Activated naive CD4-positive, alpha-beta T cell treated with anti-CD3 and anti-CD28 coated beads, Interleukin-2, amount 50 U/mL, for 16 hours (primary cell): ENCODE measurements at places on chromosomes 13 and 19.

DNA sequence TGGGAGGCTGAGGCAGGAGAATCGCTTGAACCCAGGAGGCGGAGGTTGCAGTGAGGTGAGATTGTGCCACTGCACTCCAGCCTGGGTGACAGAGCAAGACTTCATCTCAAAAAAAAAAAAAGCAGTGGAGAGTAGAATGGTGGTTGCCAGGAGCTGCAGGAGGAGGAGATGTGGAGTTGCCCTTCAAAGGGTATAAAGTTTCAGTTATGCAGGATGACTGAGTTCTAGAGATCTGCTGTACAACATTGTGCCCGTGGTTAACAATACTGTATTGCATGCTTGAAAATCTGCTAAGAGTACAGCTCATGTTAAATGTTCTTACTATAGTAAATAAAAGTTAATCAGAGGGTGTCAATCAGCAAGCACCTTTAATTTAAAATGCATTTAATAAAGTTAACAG lies 28.4 kb upstream of the LATS2 start:
- no peak for DNase-seq

DNA sequence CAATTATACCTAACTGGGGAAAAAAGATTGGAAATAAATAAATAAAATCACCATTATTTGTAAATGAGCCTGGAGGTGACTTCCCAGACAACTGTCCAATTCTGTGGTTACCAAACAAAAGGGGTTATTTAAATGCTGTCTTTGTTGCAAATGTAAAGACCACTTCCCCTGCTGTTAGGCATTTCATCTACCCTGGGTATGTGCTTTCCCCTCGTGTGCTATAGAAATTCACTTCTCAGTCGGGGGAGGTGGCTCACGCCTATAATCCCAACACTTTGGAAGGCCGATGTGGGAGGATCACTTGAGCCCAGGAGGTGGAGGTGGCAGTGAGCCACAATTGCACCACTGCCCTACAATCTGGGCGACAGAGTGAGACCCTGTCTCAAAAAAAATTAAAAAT lies 101.9 kb upstream of the AKAP11 start:
- DNase-seq: no peak

- no peak for DNase-seq
These were observed 1.6 kb downstream of the FAM83E start for GRCh38 chr19:48613024-48613851.

DNA sequence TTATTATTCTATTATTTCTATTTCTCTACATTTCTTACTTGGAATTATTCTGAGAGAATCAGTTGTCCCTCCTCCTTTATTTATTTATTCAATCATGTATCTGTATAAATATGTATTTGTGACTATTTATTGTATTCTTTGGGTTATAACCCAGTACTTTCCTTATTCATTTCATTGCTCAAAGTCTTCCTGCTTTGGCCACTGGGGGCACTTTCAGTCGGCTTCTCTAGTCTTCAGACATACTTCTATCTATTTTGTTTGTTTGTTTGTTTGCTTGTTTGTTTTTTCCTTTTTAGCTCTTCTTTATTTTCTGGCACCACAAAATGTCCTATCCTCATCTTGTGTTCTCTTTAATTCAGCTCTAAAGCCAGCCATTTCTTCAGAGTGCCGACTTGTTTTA lies 260.4 kb downstream of the NALCN start:
- DNase-seq: no peak

- DNase-seq: no peak
These were observed 17.4 kb upstream of the FEM1A start for GRCh38 chr19:4774136-4774535.

GRCh38 chr19:13782537-13782936 lies 8.3 kb downstream of the C19orf53 start:
- DNase-seq: no peak

DNA sequence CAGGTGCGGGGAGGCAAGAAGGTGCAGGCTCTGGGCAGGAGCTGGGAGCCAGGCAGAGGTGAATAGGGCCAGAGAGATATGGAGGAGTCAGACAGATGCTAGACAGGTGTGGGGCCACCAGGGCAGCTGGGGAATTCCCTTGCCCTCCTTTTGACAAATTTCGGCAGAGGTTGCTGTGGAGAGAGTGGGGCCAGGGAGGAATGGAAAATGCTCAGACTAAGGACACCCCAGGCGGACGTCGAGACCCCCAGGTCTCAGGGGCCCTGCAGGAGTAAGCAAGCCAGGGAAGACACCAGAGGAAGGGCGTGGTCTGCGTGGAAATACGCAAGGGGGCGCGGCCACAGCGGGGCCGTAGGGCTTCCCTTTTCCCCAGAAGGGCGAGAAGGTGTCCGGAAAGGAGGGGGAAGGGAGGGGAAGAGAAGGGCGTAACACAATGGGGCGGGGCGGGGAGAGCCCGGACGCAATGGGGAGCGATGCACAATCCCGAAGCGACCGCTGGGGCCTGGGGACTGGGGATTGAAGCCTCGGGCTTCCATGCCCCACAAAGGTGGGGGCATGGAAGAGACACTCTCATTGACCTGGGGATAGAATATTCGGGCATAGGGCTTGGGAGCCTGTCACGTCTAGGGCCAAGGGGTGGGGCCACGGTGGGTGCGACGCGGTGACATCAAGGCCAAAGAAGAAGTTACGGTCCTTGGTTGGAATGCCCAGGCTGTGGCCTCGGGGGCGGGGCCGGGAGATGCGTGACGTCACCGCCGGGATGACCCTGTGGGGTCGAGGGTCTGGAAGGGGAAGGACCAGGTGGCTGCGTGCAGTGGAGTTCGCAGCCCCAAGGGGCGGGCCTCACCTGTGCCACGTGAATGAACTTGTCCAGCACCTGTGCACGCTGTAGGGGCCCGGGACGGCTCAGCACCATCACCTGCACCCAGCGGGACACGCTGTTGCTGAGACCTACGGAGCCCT lies 8.2 kb downstream of the RASGRP4 start:
- peak; percentile 33 for DNase-seq

- no peak for DNase-seq
These were observed at the start of gene TNNT1 for GRCh38 chr19:55149078-55150003. TNNT1 (minus strand) TSS chr19:55149206; CDS start chr19:55147157, 2,049 bp downstream.

DNA sequence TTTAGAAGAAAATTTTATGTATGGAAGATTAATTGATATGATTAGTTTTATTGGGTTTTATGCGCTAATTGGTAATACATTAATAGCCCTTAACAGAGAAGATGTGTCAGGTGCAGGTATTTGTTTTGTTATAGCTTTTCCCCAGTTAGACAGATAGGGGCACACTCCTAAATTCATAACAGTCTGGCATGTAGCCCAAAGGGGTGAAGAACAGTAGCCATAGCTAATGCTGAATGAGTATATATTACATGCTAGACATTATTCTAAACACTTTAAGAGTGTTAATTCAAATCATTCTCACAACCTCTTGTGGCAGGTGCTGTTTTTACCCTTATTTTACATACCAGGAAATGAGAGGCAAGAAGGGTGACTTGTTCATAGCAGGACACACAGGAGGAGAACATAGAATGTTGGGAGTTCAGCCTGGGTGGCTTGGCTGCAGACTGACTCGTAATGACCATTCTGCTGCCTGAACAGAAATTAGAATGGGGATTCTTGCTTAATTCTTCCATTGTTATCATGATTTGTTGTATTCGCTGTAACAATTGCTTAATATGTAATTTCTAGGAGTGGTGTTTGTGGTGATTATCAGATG lies 20.1 kb downstream of the PCCA start:
- DNase-seq: no peak

GRCh38 chr19:47421844-47422395 lies 2.6 kb upstream of the MEIS3 start:
- DNase-seq: no peak

DNA sequence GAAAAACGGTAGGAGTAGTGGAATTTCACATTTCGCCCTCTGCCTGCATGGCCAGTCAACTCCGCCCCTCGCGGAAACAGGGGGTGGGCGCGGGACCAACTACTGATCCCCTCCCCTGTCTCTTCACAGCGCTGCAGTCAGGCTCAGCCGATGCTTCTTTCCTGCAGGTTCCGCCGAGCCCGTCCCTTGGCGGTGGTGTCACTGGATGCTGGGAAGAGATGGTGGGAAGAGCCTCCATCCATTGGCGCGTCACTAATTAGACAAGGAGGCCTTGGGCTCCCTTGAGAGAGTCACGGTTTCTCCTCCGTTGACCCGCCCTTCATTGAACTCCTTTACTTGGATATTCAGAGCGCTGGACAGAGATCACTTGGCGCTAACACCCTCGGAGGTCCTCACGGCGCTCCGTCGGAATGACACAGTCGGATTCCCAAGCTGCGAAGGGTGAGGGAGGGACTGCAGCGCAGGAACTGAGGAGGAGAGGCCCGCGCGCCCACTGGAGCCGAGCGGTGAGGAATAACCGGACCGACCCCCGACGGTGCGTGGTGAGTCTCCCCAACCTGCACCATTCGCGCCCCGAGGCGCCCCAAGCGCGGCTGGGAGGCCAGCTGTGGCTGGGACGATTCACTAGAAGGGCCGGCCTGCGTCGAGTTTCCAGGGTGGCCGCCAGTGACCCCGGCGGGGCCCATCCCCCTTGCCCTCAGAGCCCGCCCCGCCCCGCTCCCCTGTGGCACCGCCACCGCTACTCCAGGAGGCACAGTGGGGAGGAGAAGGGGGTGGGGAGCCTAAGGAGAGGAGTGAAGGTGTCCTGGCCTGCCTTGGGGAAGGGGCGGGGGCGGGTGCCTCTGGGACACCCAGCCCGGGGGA lies 11.2 kb upstream of the CEACAM21 start:
- DNase-seq: peak; percentile 41

- DNase-seq: no peak
These were observed 6.4 kb upstream of the CDADC1 start for GRCh38 chr13:49241296-49241695.

DNA sequence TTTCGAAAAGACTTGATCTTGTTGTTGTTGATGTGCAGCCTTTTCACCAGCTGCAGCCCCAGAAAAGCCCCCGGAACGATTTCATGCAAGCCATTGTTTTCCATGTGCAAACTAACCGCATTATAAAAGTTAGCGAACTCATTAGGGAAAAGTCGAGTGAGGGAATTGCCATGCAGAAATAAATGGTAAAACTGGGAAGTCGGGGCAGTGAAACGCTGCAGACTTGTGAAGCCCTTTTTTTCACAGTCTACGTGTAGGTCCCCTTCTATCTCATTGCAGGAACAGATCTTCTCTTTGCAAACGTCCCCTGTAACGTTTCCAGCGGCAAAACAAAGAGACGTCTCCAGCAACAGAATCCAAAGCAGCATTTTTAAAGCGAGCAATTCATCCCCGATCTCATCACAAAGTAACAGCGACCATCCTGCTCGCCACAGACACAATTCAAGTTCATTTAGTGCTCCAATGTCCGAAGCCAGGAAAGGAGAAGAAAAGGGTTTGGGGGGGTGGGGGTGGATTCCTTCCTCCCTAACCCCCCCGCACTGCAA lies 1.1 kb downstream of the SLITRK1 start:
- DNase-seq: no peak

DNA sequence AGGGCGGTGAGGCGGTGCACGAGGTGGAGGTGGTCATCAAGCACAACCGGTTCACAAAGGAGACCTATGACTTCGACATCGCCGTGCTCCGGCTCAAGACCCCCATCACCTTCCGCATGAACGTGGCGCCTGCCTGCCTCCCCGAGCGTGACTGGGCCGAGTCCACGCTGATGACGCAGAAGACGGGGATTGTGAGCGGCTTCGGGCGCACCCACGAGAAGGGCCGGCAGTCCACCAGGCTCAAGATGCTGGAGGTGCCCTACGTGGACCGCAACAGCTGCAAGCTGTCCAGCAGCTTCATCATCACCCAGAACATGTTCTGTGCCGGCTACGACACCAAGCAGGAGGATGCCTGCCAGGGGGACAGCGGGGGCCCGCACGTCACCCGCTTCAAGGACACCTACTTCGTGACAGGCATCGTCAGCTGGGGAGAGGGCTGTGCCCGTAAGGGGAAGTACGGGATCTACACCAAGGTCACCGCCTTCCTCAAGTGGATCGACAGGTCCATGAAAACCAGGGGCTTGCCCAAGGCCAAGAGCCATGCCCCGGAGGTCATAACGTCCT lies 9.4 kb upstream of the PROZ start:
- DNase-seq: no peak

DNA sequence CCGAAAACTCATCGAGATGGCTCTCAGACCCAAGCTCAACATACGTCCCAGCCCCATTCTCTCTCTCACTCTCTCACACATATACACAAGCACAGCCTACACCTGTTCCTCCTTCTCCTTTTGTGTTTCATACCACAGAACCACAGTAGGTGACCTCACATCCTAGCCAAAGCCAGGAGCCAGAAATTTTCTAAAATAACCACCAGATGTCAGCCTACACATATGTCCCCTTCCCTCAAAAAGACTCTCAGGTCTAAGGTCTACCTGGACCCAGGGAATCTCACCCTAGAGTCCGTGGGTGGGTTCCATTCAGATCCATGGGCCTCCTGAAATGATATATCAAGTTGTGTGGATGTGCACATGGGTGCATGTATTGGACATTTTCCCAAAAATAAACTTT lies 104.2 kb upstream of the IPO5 start:
- DNase-seq: no peak
